Activated naive CD4-positive, alpha-beta T cell (primary cell): ENCODE measurements at places on chromosomes 6 and 20.

- DNase-seq, result no peak
These were observed 15.0 kb downstream of the ZNF217 start for GRCh38 chr20:53578492-53579222.

DNA sequence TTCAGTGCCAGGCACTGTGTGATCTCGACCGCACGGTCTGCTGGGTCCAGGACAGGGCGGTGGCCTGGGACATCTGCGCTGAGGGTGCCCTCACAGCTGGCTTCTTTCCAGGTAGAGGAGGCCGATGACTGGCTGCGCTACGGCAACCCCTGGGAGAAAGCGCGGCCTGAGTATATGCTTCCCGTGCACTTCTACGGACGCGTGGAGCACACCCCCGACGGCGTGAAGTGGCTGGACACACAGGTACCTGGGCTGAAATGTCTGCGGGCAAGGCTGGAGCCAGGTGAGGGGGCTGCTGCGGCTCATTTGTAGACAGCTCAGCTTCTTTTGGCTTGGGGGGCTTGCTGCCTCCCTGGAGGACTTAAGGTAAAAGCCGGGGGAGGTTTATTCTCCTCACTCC lies 26.6 kb downstream of the PYGB start:
- DNase-seq, result no peak

DNA sequence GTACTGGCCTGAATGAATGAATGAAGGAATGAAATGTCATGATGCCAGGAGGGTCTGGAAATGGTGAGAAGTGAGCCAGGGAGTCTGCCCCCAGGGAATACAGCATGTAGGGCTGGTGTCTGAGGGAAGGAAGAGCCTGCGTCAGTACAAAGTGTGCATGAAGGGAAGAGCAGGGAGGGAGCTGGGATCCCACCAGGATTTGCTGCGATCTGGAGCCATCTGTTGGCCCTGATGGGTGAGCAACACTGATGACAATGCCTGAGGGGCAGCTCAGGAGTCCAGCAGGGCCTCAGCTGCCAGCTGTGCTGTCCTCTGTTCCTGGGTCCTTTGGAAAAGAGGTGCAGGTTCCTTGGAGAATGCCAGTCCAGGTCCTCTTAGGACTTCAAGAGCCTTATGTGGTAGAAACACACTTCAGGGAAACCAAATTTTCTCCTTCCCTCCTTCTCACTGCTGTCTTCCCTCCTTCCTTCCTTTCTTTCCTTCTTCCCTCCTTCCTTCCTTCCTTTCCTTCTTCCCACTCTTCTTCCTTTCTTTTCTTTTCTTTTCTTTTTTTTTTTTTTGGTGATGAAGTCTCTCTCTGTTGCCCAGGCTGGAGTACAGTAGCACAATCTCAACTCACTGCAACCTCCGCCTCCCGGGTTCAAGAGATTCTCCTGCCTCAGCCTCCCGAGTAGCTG lies 11.5 kb downstream of the BPI start:
- no peak for DNase-seq

GRCh38 chr6:150841697-150842096 lies 23.8 kb upstream of the MTHFD1L start:
- DNase-seq, result no peak

GRCh38 chr6:149393002-149393679 lies 6.9 kb upstream of the SUMO4 start:
- no peak for DNase-seq

DNA sequence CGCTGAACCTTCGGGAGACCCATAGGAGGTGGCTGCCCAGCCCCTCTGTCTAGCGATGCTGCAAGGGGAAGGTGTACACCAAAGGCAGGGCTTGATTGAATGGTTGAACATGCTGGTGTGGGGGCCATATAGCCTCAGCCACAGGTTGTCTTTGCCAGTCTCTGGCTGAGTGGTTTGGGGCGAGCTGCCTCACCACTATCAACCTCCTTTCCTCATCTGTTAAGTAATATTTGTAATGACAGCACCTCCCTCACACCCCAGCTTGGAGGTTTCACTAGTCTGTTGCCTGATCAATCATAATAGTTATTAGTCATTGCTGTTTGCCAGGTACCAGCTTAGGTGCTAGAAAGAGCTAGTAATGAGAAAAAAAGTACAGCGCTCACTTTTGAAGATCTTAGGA lies 11.8 kb upstream of the ZNF831 start:
- no peak for DNase-seq

- no peak for DNase-seq
These were observed 8.7 kb upstream of the ATRN start for GRCh38 chr20:3461911-3462677.
